ENCODE measurements at places on chromosomes 7 and 10.

DNA sequence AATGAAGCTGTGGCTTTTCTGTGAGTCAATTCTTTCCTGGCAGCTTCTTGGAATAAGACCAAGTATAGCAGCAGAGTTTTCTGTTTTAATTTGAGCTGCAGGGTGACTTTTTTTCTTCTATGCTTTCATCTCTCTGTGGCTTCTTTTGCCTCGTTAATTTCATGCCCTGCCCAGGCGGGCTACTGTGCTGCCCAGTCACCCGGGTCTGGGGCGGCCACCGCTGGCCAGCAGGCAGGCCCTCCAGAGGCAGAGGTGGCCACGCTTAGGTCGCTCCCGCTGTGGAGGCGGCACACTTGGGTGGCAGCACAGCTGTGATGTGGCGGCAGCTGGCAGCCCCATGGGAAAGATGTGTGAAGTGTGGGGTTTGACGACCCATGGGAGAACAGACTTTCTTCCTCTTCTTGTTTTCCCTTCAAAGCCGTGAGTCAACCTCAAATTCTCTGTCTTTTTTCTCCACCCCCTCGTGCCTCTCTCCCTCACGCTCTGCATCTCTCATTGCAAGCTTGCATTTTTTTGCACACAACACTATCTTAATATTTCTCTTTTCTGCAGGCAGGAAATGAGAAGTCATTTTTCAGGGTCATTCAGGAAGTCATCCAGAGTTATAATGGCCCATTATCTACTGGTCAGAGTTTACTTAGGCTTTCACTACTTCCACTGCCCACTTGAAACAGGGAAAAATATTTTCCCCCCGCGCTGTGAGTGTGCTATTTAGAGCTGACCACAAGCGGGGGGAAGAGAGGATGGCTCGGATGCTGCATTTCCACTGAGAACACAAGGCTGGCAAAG, 67.8 kb downstream of the EGFR start:
- DNase-seq, result no peak

DNA sequence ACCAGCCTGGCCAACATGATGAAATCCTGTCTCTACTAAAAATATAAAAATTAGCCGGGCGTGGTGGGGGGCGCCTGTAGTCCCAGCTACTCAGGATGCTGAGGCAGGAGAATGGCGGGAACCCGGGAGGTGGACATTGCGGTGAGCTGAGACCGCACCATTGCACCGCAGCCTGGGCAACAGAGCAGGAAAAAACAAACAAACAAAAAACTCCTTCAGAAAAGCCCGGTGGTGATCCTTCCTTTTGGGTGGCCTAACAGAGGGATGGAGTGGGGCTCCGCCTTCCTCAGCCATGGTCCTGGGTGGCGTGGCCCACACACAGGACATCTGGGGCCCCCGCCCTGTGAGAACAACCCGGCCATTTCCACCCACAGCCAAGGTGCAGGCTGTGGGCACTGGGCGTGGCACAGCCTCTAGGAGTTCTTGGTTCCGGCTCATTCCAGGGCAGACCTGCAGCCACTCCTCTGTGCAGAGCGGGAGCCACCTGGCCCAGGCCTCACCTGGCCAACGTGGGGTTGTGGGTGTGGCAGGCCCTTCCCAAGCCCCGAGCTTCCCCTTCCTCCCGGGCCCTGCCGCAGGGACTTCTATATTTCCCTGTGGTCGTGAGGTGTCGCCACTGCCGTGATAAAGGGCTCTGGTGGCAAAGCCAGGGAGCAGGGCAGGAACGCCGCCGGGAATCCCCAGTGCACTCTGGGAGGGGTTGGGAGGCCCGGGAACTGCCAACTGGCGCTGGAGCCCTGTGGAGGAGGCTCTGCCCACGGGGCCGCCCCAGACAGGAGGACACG, 37.6 kb downstream of the GET4 start:
- DNase-seq, result no peak

- peak; percentile 32 for DNase-seq
Observed at GRCh38 chr10:26437637-26438461, at the start of gene APBB1IP. APBB1IP (plus strand) TSS chr10:26438341; CDS start chr10:26492327, 53,986 bp downstream.

DNA sequence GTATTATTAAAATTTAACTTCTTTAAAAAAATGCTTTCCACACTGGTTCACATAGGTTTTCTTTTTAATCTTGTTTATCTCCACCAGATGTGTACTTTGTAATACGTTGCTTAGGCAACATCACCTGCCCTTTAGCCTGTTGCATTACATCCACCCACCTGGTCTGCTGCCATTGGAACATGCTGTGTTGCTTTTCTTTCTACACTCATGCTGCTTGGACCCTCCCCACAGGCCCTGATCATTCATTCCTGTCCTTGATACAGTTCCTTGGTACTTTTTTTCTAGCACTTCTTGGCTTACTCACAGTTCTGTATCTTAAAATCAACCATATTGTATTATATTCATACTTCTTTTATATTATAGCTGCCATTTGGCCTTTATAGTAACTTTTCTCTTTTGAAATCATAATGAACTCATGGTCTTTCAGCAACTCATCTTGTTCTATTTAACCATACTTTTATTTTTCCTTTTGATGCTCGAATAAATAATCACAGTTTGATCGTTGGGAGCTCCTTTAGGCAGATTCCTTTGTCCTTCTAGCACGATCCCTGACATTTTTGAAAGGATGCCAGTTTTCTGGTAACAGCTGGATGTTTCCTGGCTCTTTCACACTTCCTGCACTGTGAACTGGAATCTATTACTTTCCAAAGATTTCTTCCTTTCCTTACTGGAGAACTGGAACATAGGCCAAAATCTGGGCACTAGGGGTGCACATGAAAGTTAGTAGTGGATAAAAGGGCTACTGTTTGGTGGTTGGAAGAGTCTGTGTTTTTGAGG, 125.1 kb downstream of the CDK14 start:
- no peak for DNase-seq

DNA sequence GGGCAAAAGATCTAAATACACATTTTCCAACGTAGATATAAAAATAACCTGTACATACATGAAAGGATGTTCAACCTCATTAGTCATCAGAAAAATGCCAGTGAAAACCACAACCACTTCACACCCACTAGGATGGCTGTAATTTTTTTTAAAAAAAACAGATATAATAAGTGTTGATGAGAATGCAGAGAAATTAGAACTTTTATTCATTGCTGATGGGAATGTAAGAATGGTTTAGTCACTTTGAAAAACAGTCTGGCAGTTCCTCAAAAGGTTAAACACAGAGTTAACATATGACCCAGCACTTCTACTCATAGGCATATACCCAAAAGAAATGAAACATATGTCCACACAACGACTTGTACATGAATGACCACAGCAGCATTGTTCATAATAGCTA, 32.3 kb upstream of the PRKCQ start:
- DNase-seq, result no peak

DNA sequence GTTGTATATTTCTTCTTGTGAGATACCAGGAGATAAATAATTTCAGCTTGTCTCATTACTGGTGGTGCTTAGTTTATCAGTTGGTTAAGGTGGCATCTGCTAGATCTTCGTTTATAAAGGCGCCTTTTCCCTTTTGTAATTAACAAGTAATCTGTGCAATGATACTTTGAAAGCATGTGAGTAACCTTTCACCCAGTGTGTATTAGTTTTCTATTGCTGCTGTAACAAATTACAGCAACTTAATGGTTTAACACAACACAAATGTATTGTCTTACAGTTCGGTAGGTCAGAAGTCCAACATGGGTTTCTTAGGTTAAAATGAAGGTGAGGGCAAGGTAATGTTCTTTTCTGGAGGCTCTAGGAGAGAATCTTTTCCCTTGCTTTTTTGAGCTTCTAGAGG, 30.5 kb downstream of the KAT6B start:
- DNase-seq, result no peak

Data from T-cell (primary cell).